ENCODE measurements at places on chromosomes 7 and 10.

GRCh38 chr7:91957823-91958222 lies 17.2 kb downstream of the AKAP9 start:
- no peaks in the 10 kb centered on the region for H3K27me3 ChIP-seq
- no peak overlapping the region for H3K4me3 ChIP-seq
- no peaks in the 10 kb centered on the region for H3K4me1 ChIP-seq
- no peaks in the 10 kb centered on the region for H3K36me3 ChIP-seq
- DNase-seq = no peak

- H3K27ac ChIP-seq = no peak overlapping the region
- peaks cover 10% of the 10 kb centered on the region for H3K4me1 ChIP-seq
- peaks cover 14% of the 10 kb centered on the region for H3K36me3 ChIP-seq
- H3K4me3 ChIP-seq = no peak overlapping the region
- no peaks in the 10 kb centered on the region for H3K27me3 ChIP-seq
Measured at GRCh38 chr7:155728116-155728515, 83.7 kb downstream of the RBM33 start.

DNA sequence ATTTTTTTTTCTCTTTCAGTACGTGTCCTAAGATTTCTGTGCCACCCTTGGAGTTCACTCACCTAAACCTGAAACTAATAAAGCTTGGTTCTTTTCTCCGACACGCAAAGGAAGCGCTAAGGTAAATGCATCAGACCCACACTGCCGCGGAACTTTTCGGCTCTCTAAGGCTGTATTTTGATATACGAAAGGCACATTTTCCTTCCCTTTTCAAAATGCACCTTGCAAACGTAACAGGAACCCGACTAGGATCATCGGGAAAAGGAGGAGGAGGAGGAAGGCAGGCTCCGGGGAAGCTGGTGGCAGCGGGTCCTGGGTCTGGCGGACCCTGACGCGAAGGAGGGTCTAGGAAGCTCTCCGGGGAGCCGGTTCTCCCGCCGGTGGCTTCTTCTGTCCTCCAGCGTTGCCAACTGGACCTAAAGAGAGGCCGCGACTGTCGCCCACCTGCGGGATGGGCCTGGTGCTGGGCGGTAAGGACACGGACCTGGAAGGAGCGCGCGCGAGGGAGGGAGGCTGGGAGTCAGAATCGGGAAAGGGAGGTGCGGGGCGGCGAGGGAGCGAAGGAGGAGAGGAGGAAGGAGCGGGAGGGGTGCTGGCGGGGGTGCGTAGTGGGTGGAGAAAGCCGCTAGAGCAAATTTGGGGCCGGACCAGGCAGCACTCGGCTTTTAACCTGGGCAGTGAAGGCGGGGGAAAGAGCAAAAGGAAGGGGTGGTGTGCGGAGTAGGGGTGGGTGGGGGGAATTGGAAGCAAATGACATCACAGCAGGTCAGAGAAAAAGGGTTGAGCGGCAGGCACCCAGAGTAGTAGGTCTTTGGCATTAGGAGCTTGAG lies at the start of gene CFTR:
CFTR (plus strand) TSS at position 801 of the 830 bp plus-strand sequence. CDS start 70 bp downstream, outside the sequence.
- H3K36me3 ChIP-seq = no peaks in the 10 kb centered on the region
- H3K27me3 ChIP-seq = no peaks in the 10 kb centered on the region
- no peak within 1 kb of the TSS for H3K27ac ChIP-seq
- H3K4me1 ChIP-seq = no peaks in the 10 kb centered on the region

- H3K27me3 ChIP-seq = no peaks in the 10 kb centered on the region
- H3K4me1 ChIP-seq = peaks cover 31% of the 10 kb centered on the region
- peak overlapping the region; percentile 78 for H3K4me3 ChIP-seq
- DNase-seq = no peak
- H3K36me3 ChIP-seq = no peaks in the 10 kb centered on the region
Measured at GRCh38 chr7:2553831-2554581, 1.3 kb downstream of the BRAT1 start.

GRCh38 chr10:117603726-117604125 lies 61.2 kb downstream of the EMX2 start:
- H3K4me1 ChIP-seq = no peaks in the 10 kb centered on the region
- H3K27ac ChIP-seq = no peak overlapping the region
- no peak overlapping the region for H3K4me3 ChIP-seq
- H3K36me3 ChIP-seq = no peaks in the 10 kb centered on the region

GRCh38 chr7:45193828-45194227 lies 36.2 kb downstream of the RAMP3 start:
- no peak overlapping the region for H3K4me3 ChIP-seq
- DNase-seq = no peak
- no peak overlapping the region for H3K27ac ChIP-seq
- H3K4me1 ChIP-seq = no peaks in the 10 kb centered on the region
- no peaks in the 10 kb centered on the region for H3K27me3 ChIP-seq

DNA sequence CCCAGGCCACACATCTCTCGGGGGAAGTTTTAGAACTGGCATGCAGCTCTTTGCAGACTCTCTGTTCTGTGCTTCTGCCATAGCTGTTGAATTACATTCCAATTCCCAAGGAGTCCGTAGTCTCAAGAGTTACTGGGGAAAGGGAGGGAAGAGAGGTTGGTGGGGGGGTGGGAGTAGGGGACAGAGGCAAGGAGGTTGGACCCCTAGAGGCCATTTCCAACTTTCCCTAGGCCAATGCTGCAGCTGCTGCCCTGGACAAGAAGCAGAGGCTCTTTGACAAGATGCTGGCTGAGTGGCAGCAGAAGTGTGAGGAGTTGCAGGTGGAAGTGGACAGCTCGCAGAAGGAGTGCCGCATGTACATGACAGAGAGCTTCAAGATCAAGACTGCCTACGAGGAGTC lies 23.8 kb downstream of the MYH16 start:
- H3K4me1 ChIP-seq = no peaks in the 10 kb centered on the region
- no peak overlapping the region for H3K4me3 ChIP-seq
- DNase-seq = no peak
- no peak overlapping the region for H3K27ac ChIP-seq
